GM18507 (cell line): ENCODE measurements at places on chromosomes 7 and 10.

GRCh38 chr7:54831046-54831643, 72.1 kb upstream of the SEC61G start:
- DNase-seq, result no peak

GRCh38 chr7:69147631-69148030, 450.6 kb upstream of the AUTS2 start:
- DNase-seq, result no peak

DNA sequence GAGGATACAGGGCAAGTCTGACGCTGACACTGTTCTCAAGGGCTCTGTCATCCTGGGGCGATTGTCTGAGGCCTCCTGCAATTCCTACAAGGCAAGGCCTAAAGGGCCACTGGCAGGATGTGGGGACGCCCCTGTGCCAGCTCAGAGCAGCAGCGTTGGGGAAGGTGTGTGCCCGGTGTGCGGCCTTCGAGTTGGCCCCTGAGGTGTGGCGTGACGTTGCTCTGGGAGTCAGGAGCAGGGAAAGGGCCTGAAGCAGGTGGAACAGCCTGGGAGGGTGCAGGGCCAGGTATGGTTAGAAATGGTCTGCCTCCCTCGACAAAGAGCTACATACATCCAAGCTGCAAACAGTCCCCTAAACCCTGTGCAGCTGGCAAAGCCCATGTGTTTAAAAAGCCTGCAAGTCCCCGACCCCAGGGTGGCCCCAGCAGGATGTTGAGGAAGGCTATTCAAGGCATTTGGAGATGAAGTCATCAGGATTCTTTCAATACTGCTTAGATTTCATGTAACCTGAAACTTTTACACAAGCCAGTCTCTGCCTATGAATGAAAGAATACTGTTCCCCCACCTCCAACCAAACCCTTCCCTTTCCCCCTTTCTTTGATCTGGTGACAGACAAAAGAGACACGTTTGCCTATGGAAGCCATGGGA, 142.5 kb upstream of the TNS3 start:
- no peak for DNase-seq

DNA sequence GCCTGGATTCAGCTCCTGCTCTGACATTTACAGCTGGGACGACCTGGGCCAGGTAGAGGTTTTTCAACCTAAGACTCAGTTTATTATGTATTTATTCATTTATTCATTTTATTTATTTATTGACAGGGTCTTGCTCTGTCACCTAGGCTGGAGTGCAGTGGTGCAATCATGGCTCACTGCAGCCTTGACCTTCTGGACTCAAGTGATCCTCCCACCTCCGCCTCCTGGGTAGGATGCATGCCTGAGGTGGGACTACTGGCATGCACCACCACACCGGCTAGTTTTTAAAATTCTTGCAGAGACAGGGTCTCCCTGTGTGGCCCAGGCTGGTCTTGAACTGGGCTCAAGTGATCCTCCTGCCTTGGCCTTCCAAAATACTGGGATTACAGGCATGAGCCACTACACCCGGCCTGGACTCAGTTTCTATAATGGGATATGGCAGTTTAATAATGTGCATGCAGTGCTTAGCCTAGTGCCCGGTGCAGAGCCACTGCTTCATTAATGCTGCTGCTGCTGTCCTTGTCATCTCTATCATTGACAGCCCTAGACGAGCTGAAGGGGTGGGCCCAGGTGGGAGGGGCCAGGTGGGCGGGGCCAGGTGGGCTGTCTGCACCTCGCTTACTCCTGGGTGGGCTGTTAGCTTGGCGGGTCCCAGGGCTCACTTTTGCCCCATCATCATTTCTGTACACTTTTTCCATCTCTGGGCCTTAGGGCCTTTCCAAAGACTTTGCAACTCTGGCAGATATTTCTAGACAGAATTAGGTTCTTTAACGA, 92.6 kb downstream of the LHPP start:
- no peak for DNase-seq

DNA sequence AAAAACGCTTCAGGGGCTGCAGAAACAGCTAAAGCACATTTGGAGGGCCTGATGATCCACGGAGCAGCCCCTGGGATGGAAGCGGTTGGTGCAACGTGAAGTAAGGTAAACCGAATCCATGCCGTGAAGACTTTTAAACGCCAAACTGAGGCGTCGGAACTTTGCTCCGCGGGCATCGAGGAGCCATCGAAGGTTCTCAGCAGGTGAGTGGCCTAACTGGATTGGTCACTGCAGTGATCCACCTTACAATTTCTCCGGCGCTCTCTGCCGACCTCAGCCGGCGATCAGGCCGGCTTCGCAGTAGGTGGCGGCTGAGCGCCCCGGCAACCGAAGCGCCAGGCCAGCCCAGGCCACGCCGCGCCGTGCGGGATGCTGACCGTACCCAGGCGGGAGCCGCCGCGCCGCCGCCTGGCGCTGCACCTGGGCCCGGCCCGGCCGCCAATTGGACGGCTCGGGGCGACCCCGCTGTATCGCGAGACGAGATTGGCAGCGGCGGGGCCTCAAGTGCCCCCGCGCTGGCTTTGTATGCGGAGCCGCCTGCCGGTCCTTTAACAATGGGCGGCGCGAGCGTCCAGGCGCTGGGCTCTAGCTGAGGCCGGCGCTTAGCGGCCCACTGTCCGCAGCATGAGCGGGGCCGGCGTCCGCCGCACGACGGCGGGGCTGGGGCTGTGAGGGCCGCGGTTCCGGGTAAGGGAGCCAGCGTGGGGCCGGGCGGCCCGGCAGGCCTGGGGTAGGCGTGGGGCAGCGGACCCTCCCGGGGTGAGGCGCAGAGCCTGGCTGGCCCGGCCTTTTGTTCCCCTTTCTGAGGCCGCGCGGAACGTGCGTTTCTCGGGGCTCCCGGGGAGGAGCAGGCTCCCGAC, at the start of gene CCNJ:
TSS of gene CCNJ (plus strand) at position 551 of the 860 bp plus-strand sequence. CDS start 811 bp downstream, outside the sequence.
- DNase-seq, result peak; percentile 92

DNA sequence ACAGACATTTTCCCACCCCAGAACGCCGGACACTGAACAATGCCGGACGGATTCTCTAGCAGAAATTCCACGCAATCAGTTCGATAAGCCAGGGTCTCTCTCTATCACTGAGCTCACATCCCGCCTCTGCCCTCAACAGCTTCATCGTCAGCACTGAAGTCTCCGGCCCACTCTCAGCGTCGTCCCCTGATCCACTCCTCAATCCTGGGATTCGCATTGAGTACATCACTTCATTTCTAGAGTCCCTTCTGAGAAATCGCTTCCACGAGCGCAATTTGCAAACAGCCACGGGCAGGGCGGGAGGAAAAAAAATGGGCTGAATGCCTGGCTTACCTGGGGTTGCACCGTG, 365 bp downstream of the YME1L1 start:
- no peak for DNase-seq

DNA sequence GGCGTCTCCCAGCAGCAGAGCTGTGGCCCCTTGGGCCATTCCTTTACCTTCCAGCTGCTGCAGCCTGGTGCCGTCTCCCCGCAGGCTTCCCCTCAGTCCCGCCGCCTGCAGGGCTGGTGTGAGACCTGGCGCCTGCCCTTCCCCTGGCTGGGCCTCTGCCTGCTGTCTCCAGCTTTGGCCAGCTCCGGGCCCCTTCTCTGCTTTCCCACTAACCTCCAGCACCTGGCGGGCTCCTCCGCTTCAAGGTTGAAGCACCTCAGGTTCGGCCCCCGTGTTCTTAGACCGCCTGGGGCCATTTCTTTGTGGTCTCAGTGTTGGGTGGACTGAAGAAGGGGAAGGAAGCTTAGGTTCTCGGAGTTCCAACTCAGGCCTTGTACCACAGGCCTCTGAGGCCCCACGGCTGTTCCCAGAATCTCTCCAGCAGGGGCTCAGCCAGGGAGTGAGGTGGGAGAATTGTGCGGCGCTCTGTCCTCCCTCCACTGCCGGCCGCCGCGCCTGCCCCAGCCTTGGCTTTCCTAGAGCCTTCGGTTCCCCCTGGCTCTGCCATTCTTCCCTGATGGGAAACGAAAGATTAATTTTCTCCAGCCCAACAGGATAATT, 30.3 kb downstream of the GBX1 start:
- DNase-seq, result no peak

DNA sequence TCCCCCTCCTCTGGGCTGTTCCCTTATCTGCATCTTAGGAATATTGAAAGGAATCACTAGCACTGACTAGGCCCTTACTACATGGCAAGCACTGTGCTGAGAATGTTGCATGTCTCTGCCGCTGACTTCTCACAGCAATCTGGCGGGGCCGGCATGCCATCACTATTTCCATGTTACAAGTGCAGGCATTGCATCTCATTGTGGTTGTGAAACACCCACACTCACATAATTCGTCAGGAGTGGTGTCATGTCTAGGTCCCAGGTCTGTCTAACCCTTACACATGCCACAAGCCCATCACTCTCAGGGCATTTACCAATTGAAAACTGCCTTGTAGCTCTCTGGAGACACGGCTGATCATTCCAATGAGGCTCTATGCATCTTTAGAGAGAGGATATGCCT, 8.5 kb upstream of the IL2RA start:
- DNase-seq, result no peak

DNA sequence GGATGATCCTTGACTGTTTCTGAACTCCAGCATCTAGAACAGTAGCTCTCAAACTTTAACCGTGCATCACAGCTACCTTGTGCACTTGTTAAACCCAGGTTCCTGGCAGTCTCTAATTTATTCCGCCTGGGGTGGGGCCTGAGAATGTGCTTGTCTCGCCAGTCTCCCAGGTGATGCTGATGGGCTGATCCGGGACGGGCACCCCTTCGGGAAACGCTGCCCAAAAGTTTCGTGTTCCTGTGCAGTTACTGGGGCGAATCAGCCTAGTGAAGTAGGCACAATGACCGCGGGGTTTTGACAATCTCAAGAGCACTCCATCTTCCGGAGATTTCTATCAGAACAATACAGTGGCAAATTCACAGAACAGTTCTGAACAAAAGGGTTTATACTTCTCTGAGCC, 29.9 kb downstream of the ADCYAP1R1 start:
- DNase-seq, result no peak

- DNase-seq, result peak; percentile 58
Observed at GRCh38 chr10:125048094-125048864, 106.4 kb downstream of the ZRANB1 start.

DNA sequence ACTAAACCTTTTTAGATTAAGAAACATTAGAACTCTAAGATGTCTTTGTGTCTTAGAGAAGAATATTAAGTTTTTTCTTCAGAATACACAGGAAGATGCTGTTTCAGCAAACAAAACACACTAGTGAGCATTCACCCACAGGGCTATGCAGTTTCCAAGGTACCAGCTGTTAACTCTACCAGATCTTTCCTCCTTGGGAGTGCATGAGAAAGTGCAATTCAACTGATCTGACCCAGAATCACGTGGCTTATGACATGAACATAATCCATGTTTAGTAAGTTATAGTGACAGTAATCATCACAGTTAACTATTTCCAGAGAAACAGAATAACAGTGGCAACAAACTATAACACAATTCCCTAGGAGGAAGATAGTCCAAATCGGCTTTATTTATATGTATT, 270.7 kb downstream of the CACNA2D1 start:
- no peak for DNase-seq

DNA sequence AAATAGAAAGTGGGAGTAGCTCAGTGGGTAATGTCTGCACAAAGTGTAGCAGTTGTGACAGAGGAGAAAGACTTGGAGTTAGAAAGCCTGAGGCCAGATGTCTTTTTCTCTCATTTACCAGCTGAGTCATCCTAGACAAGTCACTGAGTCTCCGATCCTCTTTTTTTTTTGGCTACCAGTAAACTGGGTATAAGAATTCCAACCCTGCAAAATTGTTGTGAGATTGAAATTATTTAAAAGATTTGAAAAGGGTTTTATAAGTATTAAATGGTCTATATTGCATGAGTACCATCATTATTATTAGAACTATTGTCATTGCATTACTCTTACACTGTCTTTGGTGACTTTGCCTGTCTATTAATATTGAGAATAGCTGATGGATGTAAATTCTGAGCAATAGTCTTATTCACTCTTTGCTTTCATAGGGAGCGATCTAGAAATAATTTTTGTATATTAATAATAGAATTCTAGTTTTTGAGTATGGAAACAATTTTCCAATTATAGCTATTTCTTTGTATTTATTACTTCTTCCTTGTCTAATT, 74.0 kb downstream of the ARID5B start:
- DNase-seq, result no peak

DNA sequence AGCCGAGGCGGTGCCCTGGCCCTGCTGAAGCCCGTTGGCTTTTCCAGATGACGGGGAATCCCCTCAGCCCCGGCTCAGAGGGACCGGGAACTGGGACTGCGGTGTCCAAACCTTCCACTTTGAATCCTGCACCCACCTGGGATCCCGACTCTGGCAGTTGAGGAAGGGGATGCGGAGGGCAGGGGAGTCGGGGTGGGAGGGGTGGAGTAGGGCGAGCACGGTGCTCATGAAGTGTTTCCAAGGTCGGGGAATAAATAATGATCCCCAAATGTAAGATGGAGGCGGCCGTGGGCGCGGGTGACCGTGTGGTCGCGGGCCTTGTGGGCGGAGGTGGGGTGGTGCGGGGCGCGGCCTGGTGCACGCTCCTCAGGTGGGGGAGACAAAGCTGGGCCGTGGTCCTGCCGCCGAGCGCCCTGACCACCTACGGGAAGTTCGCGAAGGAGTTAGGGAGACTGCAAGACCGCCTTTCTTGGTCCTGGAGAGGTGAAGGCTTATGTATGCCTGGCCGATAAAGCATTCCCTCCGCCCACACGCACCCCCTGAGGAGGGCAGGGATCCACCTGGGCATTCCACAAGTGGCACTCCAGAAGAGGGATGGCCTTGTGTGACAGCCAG, 1.4 kb downstream of the MTURN start:
- no peak for DNase-seq

DNA sequence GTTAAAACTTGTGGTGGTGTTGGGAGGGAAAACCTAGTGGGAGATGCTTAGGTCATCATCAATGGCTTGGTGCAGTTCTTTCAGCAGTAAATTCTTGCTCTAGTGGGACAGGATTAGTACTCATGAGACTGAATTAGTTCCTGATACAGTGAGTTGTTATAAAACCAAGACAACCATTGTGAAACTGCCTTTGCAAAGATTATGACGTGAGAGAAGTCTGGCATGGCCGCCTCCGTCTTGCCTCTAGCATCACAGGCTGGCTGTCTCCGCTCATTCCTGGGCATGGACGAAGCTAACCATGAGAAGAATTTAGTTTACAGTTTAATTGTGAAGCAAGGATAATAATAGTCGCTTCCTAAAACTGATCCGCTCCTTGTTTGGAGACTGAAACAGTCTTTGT, 186.4 kb downstream of the KIF20B start:
- no peak for DNase-seq

- DNase-seq, result no peak
Observed at GRCh38 chr7:27158436-27159265, 2.2 kb upstream of the HOXA7 start.

GRCh38 chr10:95646160-95646559, 10.4 kb downstream of the ALDH18A1 start:
- no peak for DNase-seq

DNA sequence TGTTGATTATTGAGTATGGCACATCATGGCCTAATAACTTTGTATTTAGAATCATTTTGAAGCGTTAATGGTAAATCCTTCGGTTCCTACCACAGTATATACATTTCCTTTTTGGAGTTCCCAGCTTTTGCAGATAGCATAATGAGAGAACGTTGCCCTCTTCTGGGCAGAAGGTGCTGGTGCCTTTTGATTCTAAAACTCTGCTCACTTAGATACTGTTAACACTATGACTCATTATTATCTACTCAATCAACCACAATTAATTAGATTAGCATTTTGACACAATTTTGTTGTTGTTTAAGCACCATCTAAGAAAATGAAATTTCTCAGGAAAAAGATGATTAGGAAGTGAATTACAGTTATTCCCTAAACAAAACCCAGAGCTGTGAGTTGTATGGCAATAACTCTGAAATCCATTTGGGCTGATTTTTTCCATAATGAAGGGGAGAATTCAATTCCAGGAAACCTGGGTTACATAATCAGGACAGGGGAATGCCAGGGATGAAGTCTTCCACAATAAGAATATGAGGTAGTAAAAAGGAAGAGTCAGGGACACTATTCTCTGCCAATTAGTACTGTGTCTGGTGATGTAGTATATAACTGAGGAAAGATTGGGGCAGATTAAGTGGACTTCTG, 11.5 kb upstream of the DLD start:
- DNase-seq, result no peak
